Activated CD4-positive, alpha-beta memory T cell treated with anti-CD3 and anti-CD28 coated beads, Interleukin-2, amount 10 ng/mL, durations not matched to agents 7 days and 5 days (primary cell): ENCODE measurements at places on chromosomes 6 and 20.

GRCh38 chr6:131357501-131357900 lies 215.5 kb upstream of the ARG1 start:
- DNase-seq = no peak

GRCh38 chr6:63546236-63546635 lies 26.0 kb upstream of the LOC128125822 start:
- no peak for DNase-seq

GRCh38 chr6:84422380-84422968 lies 195.0 kb upstream of the CEP162 start:
- DNase-seq = no peak

GRCh38 chr6:132391391-132392269 lies 9.6 kb downstream of the MOXD1 start:
- DNase-seq = no peak

GRCh38 chr6:53023323-53023722 lies 28.2 kb upstream of the GSTA4 start:
- no peak for DNase-seq

GRCh38 chr20:53681352-53682212 lies 87.9 kb upstream of the ZNF217 start:
- DNase-seq = no peak
